ENCODE measurements at places on chromosomes 5 and 9.

GRCh38 chr9:123924727-123925126 lies 5.2 kb downstream of the DENND1A start:
- no peak for DNase-seq

DNA sequence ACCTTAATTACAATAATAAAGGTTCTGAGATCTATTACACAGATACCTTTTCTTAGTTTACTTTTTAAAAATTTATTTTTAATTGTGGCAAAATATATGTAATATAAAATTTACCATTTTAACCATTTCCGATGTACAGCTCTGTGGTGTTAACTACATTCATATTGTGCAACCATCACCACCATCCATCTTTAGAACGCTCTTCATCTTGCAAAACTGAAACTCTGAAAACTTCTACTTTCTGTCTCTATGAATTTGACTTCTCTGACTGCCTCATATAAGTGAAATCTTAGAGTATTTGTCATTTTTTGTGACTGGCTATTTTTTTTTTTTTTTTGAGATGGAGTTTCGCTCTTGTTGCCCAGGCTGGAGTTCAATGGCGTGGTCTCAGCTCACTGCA lies 26.8 kb downstream of the WWC1 start:
- no peak for DNase-seq

GRCh38 chr5:21391506-21391905 lies 1403.5 kb upstream of the CDH18 start:
- DNase-seq = no peak

GRCh38 chr5:96962540-96962991 lies 26.7 kb downstream of the LNPEP start:
- no peak for DNase-seq

- no peak for DNase-seq
Observed at GRCh38 chr5:176188506-176189193, 49.6 kb upstream of the SIMC1 start.

- no peak for DNase-seq
Observed at GRCh38 chr5:131381777-131382176, 117.9 kb downstream of the CDC42SE2 start.

GRCh38 chr5:12861886-12862654 lies 957.8 kb upstream of the CTNND2 start:
- DNase-seq = peak; percentile 15

Data from H1 (cell line).